ENCODE measurements at places on chromosomes 11 and 22. TPM values are rescaled to one million over a fixed set of nuclear protein-coding genes. Genes with fewer than 3 reads are reported as not detected.

- DNase-seq, result peak; percentile 91
These were observed 19.6 kb upstream of the CARD10 start for GRCh38 chr22:37538590-37539357.

DNA sequence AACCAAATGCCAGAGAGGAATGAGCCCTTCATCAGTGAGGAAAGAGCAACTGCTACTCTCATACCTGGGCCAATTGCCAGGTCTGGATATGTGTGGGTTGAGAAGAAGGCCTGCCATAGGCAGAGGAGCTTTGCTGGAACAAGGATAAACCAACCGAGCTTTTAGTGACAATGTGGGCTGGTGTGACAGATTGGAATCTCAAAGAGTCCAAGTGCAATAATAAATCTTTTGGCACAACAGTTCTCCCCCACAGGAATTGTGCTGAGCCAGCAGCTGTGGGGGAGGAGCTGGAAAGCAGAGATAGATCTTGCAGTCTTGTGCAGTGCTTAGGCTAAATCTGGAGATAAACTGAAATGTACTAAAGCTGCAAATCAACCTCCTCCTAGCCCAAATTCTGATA, 79.4 kb upstream of the ISX start:
- no peak for DNase-seq

GRCh38 chr22:31263896-31264640, 28.2 kb downstream of the PIK3IP1 start:
- no peak for DNase-seq

MMP26 gene
- not detected for polyA plus RNA-seq

GLYAT gene
- polyA plus RNA-seq, result not detected
